Psoas muscle (tissue), 8 donors: ENCODE measurements at places on chromosomes 4 and X. TPM values are rescaled to one million over a fixed set of nuclear protein-coding genes. Genes with fewer than 3 reads are reported as not detected.
A peak's percentile ranks its signal among the peaks of the same experiment; 100 is the strongest.

The CFP gene
- 1.5 TPM for total RNA-seq

The RBMX2 gene
- total RNA-seq, result 7.7 TPM

The LRBA gene
- total RNA-seq, result 10.6 TPM

The NSUN7 gene
- total RNA-seq, result 0.11 TPM

The MUC7 gene
- not detected for total RNA-seq

The NEXMIF gene
- 0.13 TPM for total RNA-seq

The ATP8A1 gene
- total RNA-seq, result 18.9 TPM

The FAM9B gene
- total RNA-seq, result not detected

The CLDN34 gene
- not detected for total RNA-seq

The LONRF3 gene
- 25.3 TPM for total RNA-seq

The LDOC1 gene
- total RNA-seq, result 1.9 TPM

The PDZD4 gene
- 1.3 TPM for total RNA-seq

The SLC6A14 gene
- total RNA-seq, result not detected

DNA sequence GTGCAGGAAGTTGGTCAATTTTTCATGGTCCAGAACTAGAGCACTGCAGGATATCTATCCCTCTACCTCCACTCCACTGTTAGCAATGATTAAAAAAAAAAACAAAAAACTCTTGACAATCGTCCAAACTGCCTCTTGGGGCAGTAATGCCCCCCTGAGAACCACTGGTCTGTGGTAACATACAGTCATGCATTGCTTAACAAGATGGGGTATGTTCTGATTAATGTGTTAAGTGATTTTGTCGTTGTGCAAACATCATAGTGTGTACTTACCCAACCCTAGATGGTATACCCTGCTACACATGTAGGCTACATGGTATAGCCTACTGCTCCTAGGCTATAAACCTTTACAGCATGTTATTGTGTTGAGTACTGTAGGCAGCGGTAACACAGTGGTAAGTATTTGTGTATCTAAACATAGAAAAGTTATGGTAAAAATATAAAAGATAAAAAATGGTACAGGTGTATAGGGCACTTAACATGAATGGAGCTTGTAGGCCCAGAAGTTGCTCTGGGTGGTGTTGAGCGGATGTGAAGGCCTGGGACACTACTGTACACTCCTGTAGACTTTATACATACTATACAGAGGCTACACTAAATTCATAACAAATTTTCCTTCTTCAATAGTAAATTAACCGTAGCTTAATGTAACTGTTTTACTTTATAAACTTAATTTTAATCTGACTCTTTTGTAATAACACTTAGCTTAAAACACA lies 34.1 kb downstream of the ART3 start:
- H3K27ac ChIP-seq, result no peak overlapping the region
- no peak for DNase-seq
- peaks cover 7% of the 10 kb centered on the region for H3K36me3 ChIP-seq
- H3K27me3 ChIP-seq, result no peaks in the 10 kb centered on the region

DNA sequence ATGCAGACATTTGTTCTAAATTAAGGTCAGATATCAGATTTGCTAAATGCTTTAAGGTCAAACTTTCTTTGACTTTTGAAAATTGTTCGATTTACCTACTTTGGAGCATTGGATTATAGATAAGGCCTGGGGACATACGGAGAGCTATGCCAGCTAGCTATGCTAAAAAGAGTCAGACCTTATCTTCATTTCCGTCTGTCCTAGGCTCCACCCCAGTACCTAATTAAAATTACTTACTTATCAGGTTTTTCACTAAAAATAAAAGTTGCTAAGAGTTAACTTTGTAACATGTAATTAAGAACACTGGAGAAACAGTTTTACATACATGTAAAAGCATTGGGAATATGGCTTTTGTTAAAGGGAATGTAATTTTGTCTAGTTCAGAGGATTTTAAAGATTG lies 7.1 kb upstream of the TMEM35A start:
- H3K4me3 ChIP-seq, result no peak overlapping the region
- DNase-seq, result no peak
- H3K4me1 ChIP-seq, result no peaks in the 10 kb centered on the region
- H3K27ac ChIP-seq, result no peak overlapping the region
- no peaks in the 10 kb centered on the region for H3K27me3 ChIP-seq
- H3K36me3 ChIP-seq, result no peaks in the 10 kb centered on the region

- H3K27me3 ChIP-seq, result no peaks in the 10 kb centered on the region
- no peaks in the 10 kb centered on the region for H3K4me1 ChIP-seq
- no peak overlapping the region for H3K27ac ChIP-seq
- no peak overlapping the region for H3K4me3 ChIP-seq
- H3K36me3 ChIP-seq, result no peaks in the 10 kb centered on the region
Observed at GRCh38 chr4:119833611-119834010, 205.0 kb upstream of the PDE5A start.

- H3K4me3 ChIP-seq, result peak within 1 kb of the TSS; percentile 27
- H3K27ac ChIP-seq, result no peak within 1 kb of the TSS
- H3K27me3 ChIP-seq, result no peaks in the 10 kb centered on the region
- H3K36me3 ChIP-seq, result no peaks in the 10 kb centered on the region
- no peak for DNase-seq
Observed at GRCh38 chr4:92303621-92304027, at the start of gene GRID2. GRID2 (plus strand) TSS chr4:92303966.

GRCh38 chr4:146235654-146236177 lies 21.4 kb downstream of the REELD1 start:
- H3K4me1 ChIP-seq, result no peaks in the 10 kb centered on the region
- no peaks in the 10 kb centered on the region for H3K27me3 ChIP-seq
- no peak overlapping the region for H3K27ac ChIP-seq
- H3K4me3 ChIP-seq, result no peak overlapping the region

GRCh38 chrX:153687121-153688039 lies at the start of gene SLC6A8:
SLC6A8 (plus strand) TSS chrX:153687926; CDS start chrX:153688575, 649 bp downstream.
- H3K27ac ChIP-seq, result peak within 1 kb of the TSS; percentile 85
- DNase-seq, result peak; percentile 76
- no peaks in the 10 kb centered on the region for H3K4me1 ChIP-seq
- peak within 1 kb of the TSS; percentile 68 for H3K4me3 ChIP-seq
- H3K36me3 ChIP-seq, result no peaks in the 10 kb centered on the region

GRCh38 chr4:156193106-156193505 lies 239.4 kb upstream of the CTSO start:
- H3K27ac ChIP-seq, result no peak overlapping the region
- DNase-seq, result no peak
- H3K4me3 ChIP-seq, result no peak overlapping the region
- H3K27me3 ChIP-seq, result no peaks in the 10 kb centered on the region
- H3K4me1 ChIP-seq, result no peaks in the 10 kb centered on the region

- H3K4me1 ChIP-seq, result no peaks in the 10 kb centered on the region
- no peak for DNase-seq
- H3K4me3 ChIP-seq, result no peak overlapping the region
- H3K27ac ChIP-seq, result no peak overlapping the region
- H3K36me3 ChIP-seq, result no peaks in the 10 kb centered on the region
Observed at GRCh38 chrX:17842769-17843525, 18.2 kb downstream of the RAI2 start.

- no peaks in the 10 kb centered on the region for H3K36me3 ChIP-seq
- H3K4me1 ChIP-seq, result no peaks in the 10 kb centered on the region
- H3K4me3 ChIP-seq, result no peak overlapping the region
- no peak overlapping the region for H3K27ac ChIP-seq
Observed at GRCh38 chr4:150136481-150136880, 58.2 kb downstream of the DCLK2 start.

- H3K27ac ChIP-seq, result no peak overlapping the region
- DNase-seq, result no peak
Observed at GRCh38 chrX:72041176-72041575, 90.5 kb downstream of the RTL5 start.

DNA sequence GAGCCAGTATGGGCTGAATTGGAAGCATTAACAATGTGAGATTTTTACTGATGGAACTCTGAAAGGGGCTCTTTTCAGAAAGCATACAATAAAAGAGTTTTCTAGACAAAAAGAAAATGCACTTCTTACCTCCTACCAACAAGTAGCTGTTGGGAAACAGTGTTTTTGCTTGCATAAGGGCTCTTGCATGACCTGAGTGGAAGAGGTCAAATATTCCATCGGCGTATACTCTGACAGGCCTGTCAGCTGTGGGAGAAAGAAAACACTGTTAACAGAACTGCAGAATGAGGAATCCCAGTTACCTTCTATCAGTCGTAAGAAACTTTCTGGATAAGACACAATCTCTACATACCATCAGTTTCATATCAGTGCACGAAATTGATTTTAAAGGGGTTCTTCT lies 39.5 kb downstream of the PCYT1B start:
- no peaks in the 10 kb centered on the region for H3K36me3 ChIP-seq
- H3K27ac ChIP-seq, result no peak overlapping the region
- H3K4me1 ChIP-seq, result no peaks in the 10 kb centered on the region
- H3K27me3 ChIP-seq, result peaks cover 7% of the 10 kb centered on the region
- DNase-seq, result no peak
- H3K4me3 ChIP-seq, result no peak overlapping the region

GRCh38 chr4:7427361-7427760 lies 7.4 kb downstream of the PSAPL1 start:
- no peaks in the 10 kb centered on the region for H3K36me3 ChIP-seq
- no peaks in the 10 kb centered on the region for H3K4me1 ChIP-seq
- no peak overlapping the region for H3K4me3 ChIP-seq
- H3K27me3 ChIP-seq, result peaks cover 2% of the 10 kb centered on the region

GRCh38 chrX:36986231-36986630 lies 21.9 kb upstream of the FAM47C start:
- H3K27ac ChIP-seq, result no peak overlapping the region
- peak overlapping the region; percentile 34 for H3K4me3 ChIP-seq
- H3K36me3 ChIP-seq, result no peaks in the 10 kb centered on the region

- H3K4me3 ChIP-seq, result no peak overlapping the region
- H3K4me1 ChIP-seq, result no peaks in the 10 kb centered on the region
- no peaks in the 10 kb centered on the region for H3K36me3 ChIP-seq
- H3K27ac ChIP-seq, result no peak overlapping the region
- DNase-seq, result no peak
- no peaks in the 10 kb centered on the region for H3K27me3 ChIP-seq
Observed at GRCh38 chr4:41169256-41169800, 45.0 kb downstream of the APBB2 start.

GRCh38 chrX:48058621-48059295 lies 12.7 kb downstream of the ZNF630 start:
- no peaks in the 10 kb centered on the region for H3K27me3 ChIP-seq
- no peak overlapping the region for H3K4me3 ChIP-seq
- no peak overlapping the region for H3K27ac ChIP-seq
- DNase-seq, result no peak

- no peak for DNase-seq
- H3K4me3 ChIP-seq, result no peak overlapping the region
- H3K36me3 ChIP-seq, result no peaks in the 10 kb centered on the region
- H3K4me1 ChIP-seq, result no peaks in the 10 kb centered on the region
Observed at GRCh38 chr4:118680808-118681207, 4.4 kb upstream of the METTL14 start.

DNA sequence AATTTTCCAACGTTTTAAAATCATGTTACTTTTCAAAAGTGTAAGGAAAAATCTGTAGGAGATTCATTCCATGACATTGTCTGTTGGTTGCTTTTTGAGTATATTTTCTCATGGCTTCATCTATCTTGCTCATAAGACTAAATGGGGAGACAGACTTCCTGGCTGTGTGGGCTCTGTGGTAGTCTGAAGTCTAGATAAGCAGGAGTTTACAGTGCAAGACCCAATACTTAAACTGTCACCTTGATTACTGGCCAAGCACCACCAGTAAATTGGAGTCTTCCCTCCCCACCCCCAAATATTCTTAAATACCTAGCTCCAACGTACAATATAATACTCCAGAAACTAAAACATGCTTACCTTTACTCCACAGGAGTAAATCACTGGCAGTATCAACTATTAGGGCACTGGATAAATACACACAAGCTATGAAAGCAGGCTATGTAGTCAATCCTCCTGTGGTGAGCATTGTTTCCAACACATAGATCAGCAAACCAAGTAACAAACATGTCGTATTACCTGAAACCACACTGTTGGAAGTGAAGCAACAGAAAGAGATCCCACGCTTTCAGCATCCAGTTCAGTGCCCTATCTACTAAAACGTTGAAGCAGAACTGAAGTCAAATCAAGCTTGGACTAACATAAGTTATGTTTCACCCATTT lies 6.2 kb downstream of the HNRNPD start:
- no peak for DNase-seq
- peaks cover 84% of the 10 kb centered on the region for H3K4me1 ChIP-seq
- peaks cover 7% of the 10 kb centered on the region for H3K36me3 ChIP-seq
- H3K27ac ChIP-seq, result no peak overlapping the region
- H3K27me3 ChIP-seq, result no peaks in the 10 kb centered on the region
- no peak overlapping the region for H3K4me3 ChIP-seq

DNA sequence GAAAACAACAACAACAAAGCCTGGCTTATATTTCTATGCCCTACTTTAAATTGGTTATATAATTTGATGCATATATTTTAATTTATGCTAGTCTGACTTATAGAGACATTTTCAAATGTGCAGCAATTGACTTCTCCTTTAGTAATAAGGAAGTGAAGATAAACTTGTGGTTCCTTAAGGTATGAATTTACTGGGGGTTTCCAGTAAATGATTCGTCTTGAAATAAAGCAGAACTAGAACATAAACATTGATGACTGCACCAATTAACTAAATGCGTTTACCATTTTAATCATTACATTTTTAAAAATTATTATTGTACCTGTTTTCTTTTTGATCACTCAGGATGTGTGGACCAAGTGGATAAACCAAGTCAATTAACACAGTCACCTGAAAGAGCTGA lies 99.6 kb upstream of the CCSER1 start:
- H3K4me1 ChIP-seq, result no peaks in the 10 kb centered on the region
- DNase-seq, result no peak
- H3K27me3 ChIP-seq, result no peaks in the 10 kb centered on the region

GRCh38 chrX:68848189-68848940 lies 19.5 kb downstream of the EFNB1 start:
- no peaks in the 10 kb centered on the region for H3K27me3 ChIP-seq
- DNase-seq, result no peak
- no peak overlapping the region for H3K27ac ChIP-seq
- no peak overlapping the region for H3K4me3 ChIP-seq
- no peaks in the 10 kb centered on the region for H3K36me3 ChIP-seq

DNA sequence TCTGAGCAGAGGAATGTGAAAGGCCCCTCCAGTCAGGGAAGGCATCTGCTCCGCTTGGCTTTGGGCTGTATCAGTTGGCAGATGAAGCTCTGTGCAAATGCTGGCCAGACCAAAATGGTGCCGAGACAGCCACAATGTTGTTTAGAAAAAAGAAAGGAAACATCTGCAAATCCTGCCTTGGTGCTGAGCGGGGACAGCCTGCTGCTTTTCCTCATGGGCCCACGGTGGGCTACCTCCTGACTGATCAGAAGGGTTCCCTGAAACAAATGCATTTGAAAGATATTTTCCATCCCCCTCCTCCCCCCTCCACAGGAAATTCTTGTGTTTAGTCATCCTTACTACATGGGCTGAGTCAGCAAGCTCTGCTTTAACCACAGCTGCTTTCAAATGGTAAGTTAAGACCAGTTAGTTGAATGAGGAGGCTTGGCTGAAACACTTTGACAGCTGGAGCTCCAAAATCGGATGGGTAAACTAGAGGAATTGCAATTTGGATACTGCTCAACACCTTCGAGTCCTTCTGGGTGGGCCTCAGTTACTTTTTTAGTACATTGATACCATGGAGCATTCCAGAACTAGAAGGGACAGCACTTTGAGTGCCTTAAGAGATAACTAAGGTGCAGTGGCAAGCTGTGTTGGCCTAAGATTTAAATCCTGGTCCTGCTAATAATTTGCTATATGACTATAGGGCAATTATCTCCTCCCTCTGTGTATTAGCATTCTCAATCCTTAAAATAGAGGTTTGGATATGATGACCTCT lies 36.0 kb downstream of the PLAC1 start:
- no peaks in the 10 kb centered on the region for H3K36me3 ChIP-seq
- H3K27me3 ChIP-seq, result no peaks in the 10 kb centered on the region
- no peak for DNase-seq
- no peak overlapping the region for H3K4me3 ChIP-seq
- peaks cover 13% of the 10 kb centered on the region for H3K4me1 ChIP-seq
